ENCODE measurements at places on chromosomes 12 and 14.

- no peak for DNase-seq
Observed at GRCh38 chr14:59241121-59241520, 52.7 kb downstream of the DAAM1 start.

- no peak for DNase-seq
Observed at GRCh38 chr14:28931999-28932398, 165.4 kb downstream of the FOXG1 start.

- no peak for DNase-seq
Observed at GRCh38 chr12:9636150-9636850, 28.6 kb upstream of the KLRB1 start.

DNA sequence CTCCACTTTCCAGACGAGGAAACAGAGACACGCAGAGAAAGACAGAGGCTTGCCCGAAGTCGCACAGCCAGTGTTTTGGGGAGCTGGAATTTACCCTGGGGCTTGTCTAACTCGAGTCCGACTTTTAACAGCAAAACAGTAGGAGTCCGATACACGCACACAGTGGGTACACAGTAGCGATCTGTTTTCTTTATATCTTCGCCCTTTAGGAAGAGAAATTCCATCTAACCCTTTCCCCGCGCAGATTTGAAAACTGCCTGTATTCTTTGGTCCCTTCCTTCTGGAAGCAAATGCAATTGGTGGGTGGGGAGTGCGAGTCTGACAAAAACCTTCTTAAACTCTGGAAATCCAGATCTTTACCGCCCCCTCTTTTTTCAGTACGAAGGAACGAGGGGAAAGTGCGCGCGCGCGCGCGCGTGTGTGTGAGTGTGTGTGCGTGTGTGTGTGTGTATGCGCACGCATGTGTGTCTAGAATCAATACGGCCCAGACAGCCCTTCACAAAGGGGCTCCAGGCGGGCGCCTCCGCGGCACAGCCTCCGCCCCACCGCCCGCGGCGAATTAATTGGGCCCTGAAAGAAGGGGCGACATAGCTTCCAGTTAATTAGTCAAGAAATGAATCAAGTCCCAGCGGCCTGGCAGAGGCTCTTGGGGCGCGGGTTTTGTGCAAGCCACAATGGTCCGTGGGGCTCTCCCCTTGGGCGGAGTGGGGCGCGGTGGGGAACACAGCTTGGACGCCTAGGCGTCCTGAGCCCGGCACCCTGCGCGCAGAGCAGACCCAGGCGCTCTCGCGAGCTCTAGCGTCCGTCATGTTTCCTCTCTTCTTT lies 14.0 kb upstream of the TBX3 start:
- DNase-seq: peak; percentile 46

DNA sequence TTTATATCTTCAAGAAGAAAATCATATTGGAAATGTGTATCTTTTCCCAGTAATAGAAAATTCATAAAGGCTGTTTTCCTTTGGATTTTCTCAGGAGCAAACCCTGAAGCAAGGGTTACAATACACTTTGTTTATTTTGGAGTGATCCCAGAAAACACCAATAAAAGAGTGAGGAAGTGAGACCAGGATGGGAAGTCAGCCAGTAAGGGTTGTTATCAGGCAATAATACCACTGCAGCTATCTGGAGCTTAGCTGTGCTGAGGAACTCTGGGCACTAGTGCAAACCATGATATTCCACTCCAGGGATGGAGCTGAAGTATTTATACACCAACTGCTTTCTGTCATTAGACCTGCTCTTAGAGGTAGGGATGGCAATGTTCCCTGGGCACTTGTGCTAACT lies 1002.3 kb downstream of the FLRT2 start:
- no peak for DNase-seq

DNA sequence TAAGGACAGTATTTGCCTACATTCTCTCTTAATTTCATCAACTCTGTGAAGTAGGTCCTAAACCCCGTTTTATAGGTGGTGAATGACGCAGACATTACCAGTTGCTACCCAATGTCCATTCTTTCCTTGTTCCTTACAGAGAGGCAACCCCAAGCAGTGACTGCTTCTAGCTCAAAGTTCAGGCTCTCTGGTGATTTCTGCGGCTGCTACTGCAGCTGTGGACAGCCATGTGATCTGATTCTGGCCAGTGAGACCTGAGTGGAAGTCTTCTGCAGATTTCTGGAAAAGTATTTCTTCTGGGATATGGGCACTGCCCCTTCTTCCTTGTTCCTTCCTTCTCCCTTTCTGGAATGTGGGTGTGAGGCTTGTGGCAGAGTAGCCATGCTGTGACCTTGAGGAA lies 82.9 kb downstream of the ARF6 start:
- DNase-seq: no peak

DNA sequence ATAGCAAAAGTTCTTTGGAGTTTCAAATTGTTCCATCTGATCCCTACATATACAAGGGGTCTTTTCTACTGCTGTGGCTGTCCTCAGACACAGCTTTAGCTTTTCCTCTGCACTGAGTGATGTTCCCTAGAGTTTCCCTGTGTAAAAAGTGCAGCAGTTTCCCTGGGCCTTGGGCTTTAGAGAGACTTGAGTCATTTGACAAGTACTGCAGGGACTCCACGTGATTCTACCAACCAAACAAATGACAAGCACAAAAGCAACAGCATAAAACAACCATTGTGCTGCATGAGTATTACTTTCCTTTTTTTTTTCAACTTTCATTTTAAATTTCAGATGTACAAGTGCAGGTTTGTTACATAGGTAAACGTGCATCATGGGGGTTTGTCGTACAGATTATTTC lies 272.8 kb downstream of the PDZRN4 start:
- no peak for DNase-seq

- DNase-seq: no peak
Observed at GRCh38 chr12:94187361-94187760, 39.0 kb downstream of the PLXNC1 start.

GRCh38 chr14:67971627-67972625 lies 152.3 kb downstream of the RAD51B start:
- DNase-seq: no peak

DNA sequence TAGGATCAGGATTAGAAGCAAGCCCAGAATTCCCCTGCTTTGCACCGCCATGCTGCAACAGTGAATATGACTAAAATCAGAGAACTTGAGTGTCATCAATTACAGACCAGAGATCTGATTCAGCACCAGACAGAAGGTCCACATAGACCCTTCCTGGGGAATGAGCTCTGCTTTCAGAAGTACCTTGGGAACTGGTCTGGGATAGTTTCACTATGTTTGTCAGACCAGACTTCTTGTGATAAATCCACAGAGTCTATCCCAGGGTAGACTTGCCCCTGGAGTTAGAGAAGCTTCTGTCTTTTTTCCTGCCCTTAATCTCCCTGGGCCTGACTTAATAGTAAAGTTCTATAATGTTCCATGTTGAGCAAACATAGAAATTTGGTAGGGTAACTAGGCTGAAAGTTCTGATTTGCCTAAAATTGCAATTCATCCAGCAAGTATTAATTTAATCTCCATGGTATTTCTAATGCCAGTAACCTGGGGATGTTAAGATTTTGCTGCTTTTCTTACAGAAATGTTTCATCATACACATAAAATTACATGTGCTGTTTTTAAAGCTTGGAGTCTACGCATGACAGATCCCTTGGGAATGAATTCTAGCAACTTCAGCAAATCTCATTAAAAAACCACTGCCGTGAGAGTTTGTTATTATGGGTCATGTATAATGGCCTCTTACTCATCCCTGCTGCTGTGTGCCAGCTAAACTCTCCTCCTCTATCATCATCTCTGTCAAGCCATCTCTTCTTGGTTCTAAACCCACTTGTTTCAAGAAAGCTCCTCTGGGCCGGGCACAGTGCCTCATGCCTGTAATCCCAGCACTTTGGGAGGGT lies 61.3 kb upstream of the METAP2 start:
- no peak for DNase-seq

Measured in mesendoderm (in vitro differentiated cells).